ENCODE measurements at places on chromosomes 16 and 17.

- no peak for DNase-seq
Observed at GRCh38 chr17:72732893-72733618, 359.4 kb downstream of the SLC39A11 start.

DNA sequence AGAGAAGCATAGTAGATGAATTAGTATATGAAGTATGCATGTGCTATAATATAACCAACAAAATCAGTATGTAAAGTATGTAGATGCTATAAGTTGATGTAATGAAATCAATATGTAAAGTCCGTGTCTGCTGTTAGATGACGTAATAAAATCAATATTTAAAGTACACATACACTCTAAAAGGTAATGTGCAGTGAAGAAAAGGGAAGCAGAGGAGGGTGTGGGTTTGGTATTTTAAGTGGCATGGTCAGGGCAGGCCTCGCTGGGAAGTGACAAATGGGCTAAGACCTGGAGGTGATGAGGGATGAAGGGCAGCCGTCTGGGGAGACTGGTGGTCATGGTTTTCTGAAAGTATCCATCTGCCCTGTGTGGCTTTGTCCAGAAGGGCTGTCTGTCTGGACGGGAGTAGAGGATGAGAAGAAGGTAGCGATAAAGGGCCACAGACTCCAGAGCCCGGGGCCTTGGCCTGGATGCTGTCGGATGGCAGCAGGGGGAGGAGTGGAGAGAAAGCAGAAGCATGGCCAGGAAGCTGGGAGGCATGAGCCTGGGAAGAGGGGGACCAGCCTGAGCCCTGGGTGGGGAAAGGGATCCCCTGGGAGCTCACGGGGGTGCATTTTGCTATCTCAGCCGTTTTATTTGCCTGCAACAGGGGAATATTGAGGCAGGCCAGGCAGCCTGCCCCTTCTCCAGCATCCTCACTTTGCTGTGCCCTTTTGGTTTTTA lies 121.6 kb downstream of the NTN1 start:
- DNase-seq, result no peak

DNA sequence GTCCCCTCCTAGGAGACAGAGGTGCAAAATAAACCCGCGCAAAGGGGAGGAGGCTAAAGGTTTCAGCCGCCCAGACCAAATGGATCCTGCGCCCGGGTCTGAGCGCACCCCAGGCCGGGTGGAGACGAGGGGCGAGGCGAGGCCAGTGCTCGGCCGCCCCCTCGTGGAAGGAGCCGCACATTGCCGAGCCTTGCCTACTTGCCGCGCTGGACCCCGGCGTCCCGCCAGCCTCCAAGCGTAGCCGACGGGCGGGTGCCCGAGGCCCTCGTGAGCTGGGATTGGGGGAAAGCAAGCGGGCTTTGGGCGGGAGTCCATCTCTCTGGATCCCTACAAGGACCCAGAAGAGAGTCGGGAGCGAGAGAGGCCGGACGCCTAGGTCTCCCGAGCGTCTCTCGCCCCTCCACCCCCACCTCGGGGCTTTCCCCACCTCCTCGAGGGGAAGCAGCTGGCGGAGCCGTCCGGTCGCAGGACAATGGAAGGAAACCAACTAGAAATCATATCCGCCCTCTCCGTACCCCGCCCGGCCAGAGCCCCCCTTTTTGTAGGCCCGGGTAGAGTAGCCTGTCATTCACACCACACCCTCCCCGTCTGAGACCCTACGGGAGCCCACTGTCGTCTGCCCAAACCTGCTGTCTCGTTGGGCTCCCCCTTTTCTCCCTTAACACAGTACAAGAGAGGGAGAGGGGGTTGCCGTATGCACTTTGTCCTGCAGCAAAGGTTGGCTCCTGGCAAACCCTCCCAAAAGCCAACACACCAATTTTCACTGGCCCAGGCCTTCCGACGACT lies 664 bp upstream of the BCL6B start:
- DNase-seq, result peak; percentile 86

DNA sequence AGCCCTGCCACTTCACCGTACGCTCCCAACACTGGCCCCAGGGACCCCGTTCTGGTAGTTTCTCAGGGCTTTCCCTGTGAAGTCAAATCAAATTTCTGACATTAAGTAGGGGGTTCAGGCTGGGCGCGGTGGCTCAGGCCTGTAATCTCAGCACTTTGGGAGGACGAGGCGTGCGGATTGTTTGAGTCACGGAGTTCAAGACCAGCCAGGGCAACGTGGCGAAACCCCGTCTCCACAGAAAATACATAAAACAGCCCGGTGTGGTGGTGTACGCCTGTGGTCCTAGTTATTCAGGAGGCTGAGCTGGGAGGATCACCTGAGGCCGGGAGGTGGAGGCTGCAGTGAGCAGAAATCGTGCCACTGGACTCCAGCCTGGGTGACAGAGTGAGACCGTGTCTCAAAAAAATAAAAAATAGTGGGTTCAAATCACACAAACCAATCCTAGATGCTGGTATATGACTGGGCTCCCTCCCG lies 632 bp downstream of the CYBC1 start:
- DNase-seq, result no peak

- peak; percentile 52 for DNase-seq
Observed at GRCh38 chr17:51764387-51764971, 394.0 kb downstream of the CA10 start.

GRCh38 chr16:84029297-84030047 lies 13.1 kb downstream of the SLC38A8 start:
- DNase-seq, result no peak

GRCh38 chr16:15928261-15929104 lies 20.9 kb upstream of the ABCC1 start:
- DNase-seq, result no peak

GRCh38 chr16:84598360-84598759 lies 19.5 kb downstream of the COTL1 start:
- DNase-seq, result no peak

DNA sequence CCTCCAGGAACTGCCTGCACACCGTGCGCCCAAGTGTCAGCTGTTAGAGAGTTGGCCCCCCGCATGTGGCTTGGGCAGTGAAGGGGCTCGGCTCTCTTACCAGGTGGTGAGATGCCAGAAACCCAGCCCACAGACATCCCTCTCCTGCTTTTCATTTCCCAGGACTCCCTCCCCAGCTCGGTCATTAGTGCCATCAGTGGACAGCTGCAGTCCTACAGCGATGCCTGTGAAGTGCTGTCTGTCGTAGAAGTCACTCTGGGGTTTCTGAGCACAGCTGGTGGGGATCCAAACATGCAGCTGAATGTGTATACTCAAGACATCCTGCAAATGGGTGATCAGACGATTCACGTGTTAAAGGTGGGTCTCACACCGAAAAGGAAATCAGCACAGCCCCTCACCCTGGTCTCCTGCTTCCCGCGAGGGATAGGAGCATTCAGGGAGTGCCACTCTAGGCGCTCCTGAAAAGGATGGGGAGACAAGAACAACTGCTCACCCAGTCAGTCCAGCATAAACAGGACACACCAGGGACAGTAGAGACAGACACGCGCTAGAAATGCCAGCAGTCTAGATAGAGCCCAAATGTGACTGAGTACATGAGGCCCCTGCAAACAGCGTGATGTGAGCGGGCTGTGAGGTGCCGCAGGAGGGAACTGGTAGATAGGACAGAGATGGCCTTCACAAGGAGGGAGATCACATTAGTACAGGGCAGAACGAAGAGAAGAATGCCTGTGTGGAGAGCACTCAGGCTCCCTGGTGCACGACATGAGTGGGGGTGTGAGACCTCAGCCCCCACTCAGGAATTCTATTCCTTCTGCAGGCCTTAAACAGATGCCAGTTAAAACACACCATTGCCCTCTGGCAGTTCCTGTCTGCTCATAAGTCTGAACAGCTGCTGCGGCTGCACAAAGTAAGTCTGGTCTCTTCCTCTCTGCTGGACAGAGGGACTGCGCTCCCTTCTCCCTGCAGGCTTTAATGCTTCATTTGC lies 25.7 kb upstream of the ENDOV start:
- DNase-seq, result no peak

DNA sequence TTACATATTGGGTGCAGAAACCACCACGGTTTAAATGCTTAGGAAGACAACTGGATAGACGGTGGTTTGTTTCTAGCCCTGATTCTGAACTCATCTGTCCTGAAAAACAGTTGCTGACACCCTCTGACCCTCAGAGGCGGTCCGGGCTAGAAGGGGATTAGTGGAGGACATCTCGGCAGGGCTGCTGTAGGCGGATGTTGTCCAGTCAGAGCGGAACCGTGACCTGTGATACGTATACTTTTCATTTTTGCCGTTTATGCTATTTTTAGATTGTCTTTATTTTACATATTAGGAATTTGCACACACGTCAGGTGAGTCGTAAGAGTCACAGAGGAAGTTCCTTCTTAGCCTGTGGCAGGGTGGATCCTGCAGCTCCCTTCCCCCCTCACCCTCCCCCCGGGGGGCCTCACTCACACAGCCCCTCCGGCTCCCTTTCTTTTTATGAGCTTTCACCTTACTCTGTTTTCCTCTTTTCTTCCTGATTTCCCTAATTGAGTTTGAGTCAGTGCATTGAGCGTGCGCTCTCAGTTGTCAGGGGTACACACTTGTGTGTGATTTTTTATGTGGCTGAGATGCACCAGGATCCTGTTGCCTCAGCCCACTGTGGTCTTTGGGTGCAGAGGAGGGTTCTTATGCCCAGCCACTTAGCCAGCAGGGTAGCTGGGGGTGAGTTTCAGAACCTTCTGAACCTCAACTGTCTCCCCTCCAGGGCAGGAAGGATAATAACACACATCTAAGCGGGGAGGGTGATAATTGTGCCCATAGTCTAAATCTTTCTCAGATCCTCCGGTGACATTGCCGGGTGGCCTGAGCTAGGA lies 211.1 kb upstream of the CHMP6 start:
- no peak for DNase-seq

DNA sequence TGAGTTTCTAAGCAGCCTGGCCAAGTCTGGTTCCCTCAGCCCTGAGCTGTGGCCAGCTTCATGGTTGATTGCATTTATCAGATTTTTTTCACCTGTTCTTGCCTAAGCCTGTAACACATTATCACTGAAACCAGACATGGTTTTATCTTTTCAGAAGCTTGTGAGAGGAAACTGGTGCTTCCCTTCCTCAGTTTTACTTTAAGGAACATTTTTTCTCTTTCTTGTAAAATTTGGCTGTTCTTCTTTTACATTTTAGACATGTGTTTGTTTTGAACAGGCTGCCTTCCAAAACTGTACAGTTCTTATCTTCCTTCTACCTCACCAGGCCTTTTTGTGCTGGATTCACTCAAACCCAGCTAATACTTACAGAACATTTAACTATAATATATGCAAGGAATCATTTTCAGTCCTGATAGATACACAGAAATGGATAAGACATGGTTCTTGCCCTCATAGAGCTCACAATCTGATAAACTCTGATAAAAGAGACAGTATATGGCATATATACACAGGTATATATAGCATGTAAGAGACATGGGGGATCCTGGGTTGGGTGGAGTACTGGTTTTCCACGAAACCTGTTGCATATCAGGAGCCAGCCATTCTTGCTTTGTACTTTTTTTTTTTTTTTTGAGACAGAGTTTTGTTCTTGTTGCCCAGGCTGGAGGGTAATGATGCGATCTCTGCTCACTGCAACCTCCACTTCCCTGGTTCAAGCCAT lies 44.5 kb downstream of the ZNRF1 start:
- no peak for DNase-seq

All from HAP-1 (cell line).